A549 treated with AZD2906 at 1 μM for 4 hours (cell line): ENCODE measurements at places on chromosomes 5 and 9. TPM values are rescaled to one million over a fixed set of nuclear protein-coding genes. Genes with fewer than 3 reads are reported as not detected.

Gene TMEM267
- 18.3 to 20.1 TPM (median 19.6 TPM) in 5 replicates for total RNA-seq

Gene CLIC3
- total RNA-seq: 3.2 to 7.2 TPM (median 5.6 TPM) in 5 replicates

Gene FCN2
- total RNA-seq: not detected in 5 replicates

Gene GNPDA1
- 55.5 to 70.2 TPM (median 63.6 TPM) in 5 replicates for total RNA-seq

Gene ISL1
- total RNA-seq: 0.03 to 0.06 TPM in 2 of 5 replicates, not detected in the others

Gene PDLIM4
- 0.51 to 1.0 TPM (median 0.78 TPM) in 5 replicates for total RNA-seq

Gene SV2C
- not detected in 5 replicates for total RNA-seq

Gene GOLM1
- total RNA-seq: 103 to 115 TPM (median 108 TPM) in 5 replicates

Gene SCGB3A1
- not detected in 5 replicates for total RNA-seq
